ENCODE measurements at places on chromosomes 3 and 15.

GRCh38 chr3:116140100-116140689 is 305.1 kb downstream of the LSAMP start:
- DNase-seq, result no peak

- no peak for DNase-seq
Observed at GRCh38 chr3:80035021-80035420, 267.2 kb upstream of the ROBO1 start.

DNA sequence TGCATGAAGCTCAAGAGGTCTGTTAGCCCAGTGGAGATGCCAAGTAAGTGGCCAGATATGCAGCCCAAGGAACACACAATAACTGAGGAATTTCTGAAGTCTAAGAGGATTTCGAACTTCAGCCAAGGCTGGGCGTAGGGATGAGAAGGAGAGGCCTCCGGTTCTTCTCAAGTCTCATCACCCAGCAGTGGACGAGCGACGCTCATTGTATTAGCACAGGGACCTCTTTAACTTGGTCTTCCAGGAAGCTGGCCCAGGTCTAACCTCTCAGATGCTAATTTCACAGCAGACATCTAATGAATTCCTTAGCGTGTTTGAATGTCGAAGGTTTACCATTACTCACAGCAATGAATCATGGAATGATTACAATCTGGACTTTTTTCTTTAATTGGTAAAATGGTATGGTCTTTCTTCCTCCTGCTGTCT is 85.0 kb downstream of the HES1 start:
- no peak for DNase-seq

DNA sequence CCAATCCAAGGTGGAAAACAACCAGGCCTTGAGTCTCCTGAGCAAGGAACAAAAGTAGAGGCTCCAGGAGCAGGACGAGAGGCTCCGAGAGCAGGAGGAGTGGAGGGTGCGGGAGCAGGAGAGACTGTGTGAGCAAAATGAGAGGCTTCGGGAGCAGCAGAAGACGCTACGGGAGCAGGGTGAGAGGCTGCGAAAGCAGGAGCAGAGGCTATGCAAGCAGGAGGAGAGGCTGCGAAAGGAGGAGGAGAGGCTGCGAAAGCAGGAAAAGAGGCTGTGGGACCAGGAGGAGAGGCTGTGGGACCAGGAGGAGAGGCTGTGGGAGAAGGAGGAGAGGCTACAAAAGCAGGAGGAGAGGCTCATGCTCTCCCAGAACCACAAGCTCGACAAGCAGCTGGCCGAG is 60.3 kb upstream of the UBE2Q2 start:
- DNase-seq, result no peak

- peak; percentile 27 for DNase-seq
Observed at GRCh38 chr3:187318819-187319616, 27.5 kb upstream of the MASP1 start.

DNA sequence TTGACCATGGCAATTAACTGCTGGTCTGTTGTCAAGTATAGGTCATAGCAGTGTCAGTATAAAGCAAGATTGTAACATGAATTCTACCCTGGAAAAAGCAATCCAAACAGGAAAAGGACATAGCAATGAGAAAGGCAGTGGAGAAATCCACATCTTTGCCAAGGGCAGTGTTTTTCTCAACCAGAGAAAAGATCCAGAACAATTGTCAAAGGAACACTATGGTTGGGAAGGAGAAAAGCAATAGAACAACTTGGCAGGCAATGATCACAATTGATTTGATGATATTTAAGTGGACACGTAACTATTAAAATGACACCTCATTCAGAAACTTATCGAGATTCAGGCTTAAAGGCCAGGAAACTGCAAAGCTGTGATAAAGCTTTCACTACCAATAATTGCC is 271.1 kb downstream of the DIPK2A start:
- DNase-seq, result no peak

DNA sequence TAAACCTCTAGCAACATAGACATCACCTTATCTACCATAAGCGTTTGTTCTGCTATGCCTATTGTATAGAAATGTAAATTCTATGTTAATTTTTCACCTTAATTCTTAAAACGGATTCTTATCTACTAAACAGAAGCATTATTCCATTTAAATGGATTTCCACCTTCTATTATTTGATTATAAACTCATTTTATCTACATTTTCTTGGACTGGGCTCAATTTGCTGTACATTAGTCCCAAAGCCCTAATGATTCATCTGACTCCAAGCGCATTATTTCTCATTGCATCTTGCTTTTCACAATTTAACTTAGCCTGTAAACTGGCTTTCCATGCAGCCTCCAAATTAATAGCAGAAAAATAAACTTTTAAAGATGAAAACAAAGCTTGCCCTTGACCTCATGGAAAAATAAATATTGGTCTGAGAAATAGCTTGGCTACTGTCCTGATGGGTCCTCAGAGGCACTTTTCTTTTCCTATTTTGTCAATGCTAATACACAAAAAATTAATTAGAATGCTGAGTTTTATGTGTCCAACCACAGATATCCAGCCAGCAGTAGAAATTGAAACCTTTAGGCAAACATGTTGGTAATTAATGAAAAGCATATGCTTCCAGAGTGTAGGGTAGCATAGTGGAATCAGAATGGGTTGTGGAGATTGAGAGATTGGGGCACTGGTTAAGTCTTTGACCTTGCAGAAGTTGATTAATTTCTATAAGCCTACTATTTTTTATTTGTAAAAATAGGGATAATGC is 81.4 kb upstream of the CFAP20DC start:
- DNase-seq, result no peak

- DNase-seq, result no peak
Observed at GRCh38 chr3:134640378-134640777, 10.4 kb downstream of the KY start.

DNA sequence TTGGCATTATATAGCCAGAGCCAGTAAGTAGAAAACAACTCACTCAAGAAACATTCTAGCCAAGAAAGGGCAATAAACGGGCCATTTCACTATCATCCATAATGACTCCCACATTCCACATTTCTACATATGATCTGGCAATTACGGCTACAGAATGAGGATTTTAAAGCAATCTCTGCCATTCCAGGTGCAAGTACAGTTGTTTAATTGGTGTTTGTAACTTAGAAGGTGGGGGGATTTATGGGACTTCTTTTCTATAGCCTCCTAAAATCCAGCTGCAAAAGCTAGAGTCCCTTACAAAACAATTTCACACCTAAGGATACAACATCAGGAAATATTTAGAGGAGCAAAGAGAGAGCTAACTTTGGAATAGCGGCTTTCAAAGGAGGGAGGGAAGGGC is 295.4 kb upstream of the RORA start:
- no peak for DNase-seq

DNA sequence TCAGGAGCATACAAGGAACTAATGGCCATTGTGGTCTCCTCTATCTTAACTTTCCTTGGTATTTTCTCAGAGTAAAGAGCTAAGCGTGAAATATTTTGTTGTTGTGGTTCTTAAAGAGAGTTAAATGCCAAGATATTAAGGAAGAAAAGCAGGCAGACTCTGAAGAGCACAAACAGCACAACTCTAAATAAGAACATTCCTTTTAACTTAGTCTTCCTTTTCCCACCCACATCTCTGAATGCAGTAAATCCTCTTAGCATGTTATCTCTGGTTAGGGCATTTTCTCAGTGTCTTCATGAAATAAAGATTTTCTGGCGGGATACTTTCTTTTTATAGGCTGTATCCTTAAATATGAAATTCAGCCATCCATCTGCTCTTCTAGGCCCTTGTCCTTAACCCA is 1.5 kb downstream of the GPR87 start:
- DNase-seq, result no peak

DNA sequence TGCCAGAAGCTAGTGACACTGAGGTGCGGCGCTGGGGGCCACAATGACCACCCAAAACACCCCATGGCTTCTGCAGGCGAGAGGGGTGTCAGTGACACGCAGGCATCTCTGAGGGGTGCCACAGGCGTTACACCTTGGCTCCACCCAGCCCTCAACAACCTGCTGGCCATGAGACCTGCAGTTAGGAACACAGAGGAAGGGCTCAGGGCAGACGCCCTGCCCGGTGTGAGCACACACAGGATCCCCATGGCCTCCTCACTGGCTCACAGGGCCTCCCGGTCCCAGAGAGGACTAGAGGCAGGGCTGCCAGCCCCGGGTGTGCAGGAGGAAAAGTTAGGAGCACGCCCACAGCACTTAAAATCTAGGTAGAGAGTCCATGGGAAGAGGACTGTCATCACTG is 35.1 kb downstream of the CYFIP1 start:
- DNase-seq, result no peak

GRCh38 chr3:89144080-89144479 is 36.7 kb downstream of the EPHA3 start:
- DNase-seq, result no peak

DNA sequence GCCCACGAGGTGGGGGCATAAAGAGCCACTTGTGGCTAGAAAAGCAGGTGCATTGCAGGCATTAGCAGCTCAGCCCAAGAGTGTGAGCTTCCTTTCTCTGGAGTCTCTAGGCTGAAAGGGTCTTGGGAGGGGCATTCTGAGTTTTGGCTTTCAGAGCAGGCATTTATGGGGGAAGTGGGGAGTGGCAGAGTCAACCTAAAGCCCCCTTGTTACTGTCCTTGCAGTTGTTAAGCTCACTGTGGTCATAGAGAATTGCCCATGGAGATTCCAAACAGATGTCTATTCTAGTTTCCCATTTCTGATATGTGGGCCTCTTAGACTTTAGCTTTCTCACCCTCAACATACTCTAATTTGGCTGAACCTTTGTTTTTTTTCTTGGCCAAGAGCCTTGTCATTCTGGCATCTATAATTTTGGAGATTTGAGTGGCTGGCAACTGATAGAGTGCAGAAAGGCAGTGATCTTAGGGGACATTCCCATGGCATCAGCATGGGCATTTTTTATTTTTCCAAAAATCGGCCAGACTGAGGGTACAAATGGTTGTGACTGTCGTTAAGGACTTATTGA is 217.9 kb downstream of the THSD4 start:
- DNase-seq, result no peak

DNA sequence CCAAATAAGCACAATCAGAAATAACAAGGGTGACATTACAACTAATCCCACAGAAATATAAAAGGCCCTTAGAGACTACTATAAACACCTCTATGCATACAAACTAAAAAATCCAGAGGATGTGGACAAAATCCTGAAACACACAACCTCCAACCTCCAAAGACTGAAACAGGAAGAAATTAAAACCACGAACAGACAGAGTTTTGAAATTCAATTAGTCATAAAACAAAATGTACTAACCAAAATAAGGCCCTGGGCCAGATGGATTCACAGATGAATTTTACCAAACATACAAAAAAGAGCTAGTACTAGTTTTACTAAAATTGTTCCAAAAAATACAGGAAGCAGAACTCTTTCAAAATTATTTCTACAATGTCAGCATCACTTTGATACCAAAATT is 1043.6 kb downstream of the DIPK2A start:
- DNase-seq, result no peak

GRCh38 chr3:177552051-177552450 is 354.8 kb upstream of the TBL1XR1 start:
- DNase-seq, result no peak

DNA sequence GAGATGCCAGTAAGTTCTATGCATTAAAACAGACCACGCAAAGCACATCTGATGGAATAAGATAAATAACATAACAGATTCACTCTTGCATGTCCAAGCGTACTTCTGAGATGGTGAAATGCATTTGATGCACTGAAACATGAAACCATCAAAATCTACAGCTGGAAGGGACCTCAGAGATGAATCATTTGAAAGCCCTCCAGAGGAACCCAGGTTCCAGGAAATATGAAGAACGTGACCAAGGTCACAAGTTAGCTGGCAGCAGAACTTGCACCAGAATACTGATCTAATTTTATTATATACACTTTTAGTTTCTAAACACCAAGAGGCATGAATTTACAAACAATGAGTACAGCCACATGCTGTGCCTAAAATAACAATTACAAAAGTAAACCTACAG is 957.1 kb downstream of the FHIT start:
- no peak for DNase-seq

DNA sequence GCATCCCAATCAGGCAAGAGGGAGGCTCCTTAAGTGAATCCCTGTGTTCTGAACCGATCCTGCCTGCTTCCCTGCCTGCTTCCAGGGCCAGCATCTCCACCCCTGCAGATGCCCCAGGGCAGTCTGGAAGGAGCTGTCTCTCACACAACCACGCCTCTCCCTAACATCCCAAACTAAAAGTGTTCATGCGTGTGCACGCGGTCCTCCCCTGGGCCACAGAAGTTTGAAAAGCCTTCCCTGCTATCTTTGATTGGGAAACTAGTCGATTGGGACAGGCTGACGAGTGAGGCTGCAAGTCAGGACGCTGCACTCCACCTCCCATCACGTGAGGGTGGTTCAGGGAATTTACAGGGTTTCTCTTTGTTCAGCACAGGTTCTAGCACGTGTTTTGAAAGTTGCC is 340.9 kb upstream of the ICE2 start:
- no peak for DNase-seq

GRCh38 chr15:44550256-44550655 is 13.3 kb downstream of the EIF3J start:
- no peak for DNase-seq

DNA sequence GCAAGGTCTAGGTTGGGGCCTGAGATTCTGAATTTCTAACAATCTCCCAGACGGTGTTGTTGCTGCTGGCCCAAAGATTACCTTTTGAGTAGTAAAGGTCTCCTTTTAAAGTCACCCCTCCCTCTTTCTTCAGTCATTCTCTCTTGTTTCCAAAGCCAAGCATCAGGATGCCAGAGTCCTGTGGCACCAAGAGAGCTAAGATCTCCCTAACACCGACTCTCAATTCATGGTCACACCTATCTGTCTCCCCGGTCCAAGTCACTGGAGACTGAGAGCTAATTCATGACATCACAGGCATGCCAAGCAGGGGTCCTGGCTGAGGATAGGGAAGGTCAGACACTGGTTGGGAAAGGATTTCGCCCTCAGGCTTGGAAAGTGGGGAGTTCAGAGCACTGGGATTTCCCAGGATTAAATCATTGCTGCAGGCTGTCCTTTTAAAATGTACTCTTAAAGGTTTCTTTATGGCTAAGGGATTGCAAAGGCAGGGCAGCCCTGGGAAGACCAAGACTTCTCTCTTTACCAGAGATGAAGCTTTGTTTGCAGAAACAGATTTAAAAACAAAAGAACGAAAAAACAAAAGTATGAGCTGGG is 7.3 kb downstream of the SHOX2 start:
- no peak for DNase-seq

DNA sequence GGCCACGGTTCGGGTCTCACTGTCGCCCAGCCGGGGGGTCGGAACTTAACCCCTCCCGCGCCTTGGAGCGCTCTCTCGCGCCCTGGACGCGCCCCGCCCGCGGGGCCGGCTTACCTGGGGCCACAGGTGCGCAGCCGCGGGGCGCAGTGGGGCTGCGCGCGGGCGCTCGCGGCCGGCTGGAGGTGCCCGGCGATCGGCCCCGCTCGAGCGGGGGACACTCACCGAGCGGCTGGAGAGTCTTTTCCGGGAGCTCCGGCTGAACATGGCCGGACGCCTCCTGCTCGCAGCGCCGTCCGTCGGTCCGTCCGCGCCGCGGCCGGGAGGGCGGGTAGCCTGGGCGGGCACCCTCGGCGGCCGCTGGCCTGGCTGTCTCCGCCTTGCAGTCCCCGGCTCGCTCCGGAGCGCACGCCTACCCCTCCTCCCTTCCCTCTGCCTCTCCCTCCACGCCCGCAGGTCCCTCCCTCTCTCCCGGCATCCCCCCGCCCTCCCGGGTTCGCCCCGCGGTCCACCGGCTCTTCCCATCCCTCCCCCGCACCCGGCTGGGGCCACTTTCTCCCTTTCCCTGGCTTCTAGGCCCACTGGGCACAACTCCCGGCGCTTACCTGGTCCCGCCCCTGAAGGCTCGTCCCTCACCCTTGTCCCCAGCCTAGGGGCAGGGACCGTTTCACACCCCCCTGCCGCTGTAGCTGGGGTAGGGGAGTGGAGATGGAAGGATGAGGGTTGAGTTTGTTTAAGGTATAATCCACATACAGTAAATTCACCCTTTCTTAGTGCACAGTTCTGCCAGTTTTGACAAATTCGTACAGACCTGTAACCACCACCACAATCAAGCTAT is 220.1 kb upstream of the PRICKLE2 start:
- DNase-seq, result no peak

Measured in activated CD4-positive, alpha-beta T cell treated with anti-CD3 and anti-CD28 coated beads for 24 hours (primary cell).